ENCODE measurements at places on chromosomes 3 and 15.

DNA sequence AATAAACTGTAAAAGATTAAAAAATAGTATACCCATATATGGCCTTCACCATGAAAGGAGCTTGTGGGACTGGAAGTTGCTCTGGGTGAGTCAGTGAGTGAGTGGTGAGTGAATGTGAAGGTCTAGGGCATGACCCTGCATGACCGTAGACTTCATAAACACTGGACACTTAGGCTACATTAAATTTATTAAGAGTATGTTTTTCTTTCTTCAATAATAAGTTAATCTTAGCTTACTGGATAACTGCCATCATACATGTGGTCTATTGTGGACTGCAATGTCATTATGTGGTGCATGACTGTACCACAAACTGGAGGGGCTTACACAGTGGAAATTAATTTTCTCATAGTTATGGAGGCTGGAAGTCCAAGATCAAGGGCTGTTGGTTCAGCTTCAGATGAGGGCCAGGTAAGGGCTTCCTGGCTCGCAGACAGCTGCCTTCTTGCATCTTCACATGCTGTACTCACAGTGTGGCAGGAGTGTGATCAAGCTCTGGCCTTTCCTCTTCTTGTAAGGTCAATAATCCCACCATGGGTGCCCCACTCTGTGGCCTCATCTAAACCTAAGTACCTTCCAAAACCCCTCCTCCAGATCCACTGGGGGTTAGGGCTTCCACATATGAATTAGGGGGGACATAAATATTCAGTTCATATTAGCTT, 40.8 kb upstream of the PRR23E start:
- no peak for DNase-seq

GRCh38 chr3:125643172-125643571, 47.9 kb upstream of the OSBPL11 start:
- DNase-seq, result no peak

DNA sequence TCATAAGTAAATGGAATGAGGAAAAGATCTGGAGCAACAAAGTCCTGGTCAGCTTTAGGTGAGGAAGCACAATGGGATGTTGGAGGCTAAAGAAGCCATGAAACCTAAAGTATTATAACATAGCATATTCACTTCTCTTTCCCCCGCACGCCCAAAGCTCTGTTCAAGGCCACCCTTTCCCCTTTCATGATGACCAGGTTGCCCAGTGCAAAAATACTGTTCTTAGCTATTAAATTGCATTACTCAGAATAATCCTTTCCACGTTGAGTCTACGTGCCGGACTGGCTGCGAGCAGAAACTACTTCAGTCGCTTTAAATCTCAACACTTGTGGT, 589 bp upstream of the MAPKBP1 start:
- DNase-seq, result no peak

GRCh38 chr3:64299206-64299605, 73.9 kb upstream of the PRICKLE2 start:
- no peak for DNase-seq

DNA sequence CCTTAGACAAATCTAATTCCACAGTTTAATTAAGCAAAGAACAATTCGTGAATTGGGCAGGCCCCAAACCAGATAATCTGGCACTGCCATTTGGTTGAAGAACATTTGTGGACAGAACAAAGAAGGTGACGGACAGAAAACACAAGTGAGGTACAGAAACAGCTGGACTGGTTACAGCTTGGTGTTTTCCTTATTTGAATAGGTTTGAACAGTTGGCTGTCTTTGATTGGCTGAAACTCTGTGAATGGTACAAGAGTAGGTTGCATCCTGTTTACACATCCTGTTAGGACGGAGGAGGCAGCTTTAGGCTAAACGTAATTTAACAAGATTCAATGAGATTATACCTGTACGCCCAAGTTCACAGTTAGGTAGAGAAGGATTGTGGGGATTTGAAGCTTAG, 114.4 kb downstream of the LPP start:
- no peak for DNase-seq

GRCh38 chr3:14819671-14820070, 909 bp downstream of the FGD5 start:
- no peak for DNase-seq

DNA sequence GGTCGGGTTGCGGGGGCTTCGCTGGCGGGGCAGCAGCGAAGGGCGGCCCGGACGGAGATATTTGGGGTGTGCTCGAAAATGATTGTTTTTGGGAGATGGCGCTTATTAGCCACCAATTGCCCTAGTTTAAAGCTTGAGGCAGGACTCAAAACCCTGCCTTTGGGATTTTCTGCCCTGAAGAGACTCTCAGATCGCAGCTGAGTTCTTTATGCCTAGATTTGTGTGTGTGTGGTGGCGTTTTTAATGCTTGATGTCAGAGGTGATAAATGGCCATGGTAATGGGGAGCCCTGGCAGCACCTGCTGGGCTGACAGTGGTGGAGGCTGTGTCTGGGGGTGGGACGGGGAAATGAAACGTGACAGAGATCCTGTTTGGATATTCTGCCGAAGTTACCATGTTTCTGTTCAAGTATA, 604 bp downstream of the KCTD6 start:
- peak; percentile 20 for DNase-seq

- DNase-seq, result no peak
Observed at GRCh38 chr3:24472358-24472757, 22.3 kb downstream of the THRB start.

DNA sequence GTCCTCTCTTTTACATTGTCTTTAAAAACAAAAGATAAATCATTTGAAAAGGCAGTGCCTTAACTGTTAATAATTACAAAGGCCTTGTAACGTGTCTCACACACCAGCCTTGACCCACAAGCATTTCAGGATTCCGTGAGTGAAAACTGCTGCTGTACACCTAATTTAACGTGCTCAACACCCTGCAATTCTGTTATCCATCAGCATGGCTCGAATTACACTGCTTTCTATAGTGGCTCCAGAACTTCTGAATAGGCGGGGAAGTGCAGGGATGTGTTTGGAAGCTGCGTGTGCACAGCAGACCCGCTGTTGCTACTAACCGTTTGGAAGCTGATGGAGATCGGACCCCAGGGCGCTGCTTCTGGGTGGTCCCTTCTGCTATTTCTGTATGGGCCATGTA, 9.9 kb upstream of the ETFA start:
- DNase-seq, result no peak

DNA sequence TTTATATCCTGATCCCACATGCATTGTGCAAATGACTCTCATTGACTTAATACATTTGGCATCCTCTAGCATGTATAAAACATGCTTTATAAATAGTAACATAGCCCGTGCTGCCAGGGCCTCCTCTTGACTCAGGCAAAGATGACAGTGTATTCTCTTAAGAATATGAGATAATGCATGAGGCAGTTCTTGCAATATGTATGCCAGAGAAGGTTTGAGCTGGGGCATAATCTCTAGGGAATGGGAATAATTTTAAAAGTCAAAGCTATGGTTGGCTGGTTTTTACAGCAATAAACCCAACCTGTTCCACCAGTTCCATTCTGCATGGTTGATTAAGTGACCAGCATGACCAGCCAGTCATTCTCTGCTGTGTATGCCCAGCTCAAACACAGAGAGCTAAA, 179.0 kb upstream of the PFN2 start:
- DNase-seq, result no peak

- no peak for DNase-seq
Observed at GRCh38 chr3:65560133-65560532, 478.6 kb downstream of the MAGI1 start.

DNA sequence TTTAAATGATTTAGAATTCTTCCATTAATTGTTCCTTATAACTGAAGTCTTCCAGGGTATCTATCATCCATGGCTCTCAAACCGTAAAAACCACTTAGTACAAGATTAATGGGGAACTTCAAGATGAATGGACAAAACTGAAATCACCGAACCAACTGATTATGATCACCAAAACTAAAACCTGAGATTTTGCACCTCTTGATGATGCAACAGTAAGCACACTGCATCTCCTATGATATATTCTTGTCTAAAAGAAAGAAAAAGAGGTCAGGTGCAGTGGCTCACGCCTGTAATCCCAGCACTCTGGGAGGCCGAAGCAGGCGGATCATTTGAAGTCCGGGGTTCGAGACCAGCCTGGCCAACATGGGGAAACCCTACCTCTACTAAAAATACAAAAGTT, 3.6 kb upstream of the ISY1 start:
- no peak for DNase-seq

DNA sequence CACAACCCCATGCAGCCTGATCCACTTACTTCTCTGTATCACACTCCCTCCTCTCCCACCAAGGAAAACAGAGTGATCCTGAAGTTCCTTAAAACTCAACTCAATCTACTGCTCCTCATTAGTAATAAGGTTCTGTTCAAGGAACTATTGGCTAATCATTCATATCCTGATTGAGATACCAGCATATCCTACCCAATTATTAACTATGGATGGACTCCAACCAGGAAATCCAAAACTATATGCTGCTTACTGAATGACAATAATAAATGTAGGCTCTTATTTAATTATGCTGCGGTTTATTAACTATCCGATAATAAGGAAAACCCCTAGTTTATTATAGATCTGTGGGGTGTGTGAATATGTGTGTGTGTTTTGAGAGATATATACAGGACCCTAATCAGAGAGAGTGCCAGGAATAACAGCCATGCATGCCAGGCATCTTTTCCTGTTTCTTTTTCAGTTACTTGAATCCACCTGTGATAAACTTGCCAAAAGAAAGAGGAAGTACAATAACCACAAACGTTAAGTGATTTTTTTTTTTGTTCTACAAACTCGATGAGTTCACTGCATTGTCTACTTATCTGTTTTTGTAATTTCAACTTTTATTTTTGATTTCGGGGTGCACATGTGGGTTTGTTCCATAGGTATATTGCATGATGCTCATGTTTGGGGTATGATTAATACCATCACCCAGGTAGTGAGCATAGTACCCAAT, 1031.7 kb upstream of the CFAP20DC start:
- DNase-seq, result no peak

Measured in stimulated activated CD4-positive, alpha-beta T cell treated with anti-CD3 and anti-CD28 coated beads, Interleukin-4, amount 100 ng/mL, for 48 hours (primary cell).